Fibroblast of skin of right quadriceps (primary cell): ENCODE measurements at places on chromosomes 2 and 18.

GRCh38 chr2:192148620-192149321 lies 46.0 kb downstream of the TMEFF2 start:
- DNase-seq, result peak; percentile 87

DNA sequence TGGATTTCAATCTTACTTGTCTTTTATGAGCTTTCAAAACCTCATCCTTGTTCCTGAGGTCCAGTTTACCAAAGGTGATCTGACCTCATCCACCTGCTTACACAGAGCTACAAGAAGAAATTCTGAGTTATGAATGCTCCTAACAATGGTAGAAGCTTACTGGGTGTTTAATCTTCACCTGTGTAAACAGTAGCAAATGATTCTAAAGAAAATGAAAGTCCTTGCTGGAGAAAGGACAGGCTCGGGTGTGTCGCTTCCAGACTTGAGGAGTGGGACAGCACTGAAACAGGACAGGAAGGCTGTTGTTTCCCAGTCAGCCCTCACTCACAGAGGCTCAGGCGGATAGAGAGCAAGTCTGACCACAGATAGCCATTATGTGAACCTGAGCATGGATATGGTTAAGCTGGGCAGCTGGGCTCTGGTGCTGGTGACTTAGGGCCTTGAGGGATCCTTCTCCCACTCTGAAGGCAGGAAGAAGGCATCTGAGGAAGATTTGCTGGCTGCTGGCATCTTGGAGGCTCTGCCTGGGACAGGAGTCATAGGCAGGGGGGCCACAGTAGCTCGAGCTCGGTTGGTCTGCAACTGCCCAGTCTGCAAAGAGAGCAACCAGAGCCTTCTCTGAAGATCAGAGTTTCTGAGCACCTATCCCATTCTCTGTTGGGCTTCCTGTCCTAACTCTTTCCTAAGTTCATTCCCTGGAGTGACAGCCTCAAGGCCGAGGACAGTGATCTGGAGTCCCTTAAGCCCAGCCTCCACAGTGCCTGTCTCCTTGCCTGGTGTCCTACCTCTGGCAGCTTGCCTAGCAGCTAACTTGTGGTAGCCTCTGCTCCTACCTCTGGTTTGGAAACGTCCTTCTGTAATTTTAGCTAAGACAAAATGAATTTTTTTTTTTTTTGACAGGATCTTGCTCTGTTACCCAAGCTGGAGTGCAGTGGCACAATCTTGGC lies 4.0 kb downstream of the DOK1 start:
- no peak for DNase-seq

GRCh38 chr2:143564419-143564818 lies 435.2 kb downstream of the ARHGAP15 start:
- no peak for DNase-seq

GRCh38 chr2:153519257-153519875 lies 40.8 kb upstream of the RPRM start:
- peak; percentile 36 for DNase-seq

DNA sequence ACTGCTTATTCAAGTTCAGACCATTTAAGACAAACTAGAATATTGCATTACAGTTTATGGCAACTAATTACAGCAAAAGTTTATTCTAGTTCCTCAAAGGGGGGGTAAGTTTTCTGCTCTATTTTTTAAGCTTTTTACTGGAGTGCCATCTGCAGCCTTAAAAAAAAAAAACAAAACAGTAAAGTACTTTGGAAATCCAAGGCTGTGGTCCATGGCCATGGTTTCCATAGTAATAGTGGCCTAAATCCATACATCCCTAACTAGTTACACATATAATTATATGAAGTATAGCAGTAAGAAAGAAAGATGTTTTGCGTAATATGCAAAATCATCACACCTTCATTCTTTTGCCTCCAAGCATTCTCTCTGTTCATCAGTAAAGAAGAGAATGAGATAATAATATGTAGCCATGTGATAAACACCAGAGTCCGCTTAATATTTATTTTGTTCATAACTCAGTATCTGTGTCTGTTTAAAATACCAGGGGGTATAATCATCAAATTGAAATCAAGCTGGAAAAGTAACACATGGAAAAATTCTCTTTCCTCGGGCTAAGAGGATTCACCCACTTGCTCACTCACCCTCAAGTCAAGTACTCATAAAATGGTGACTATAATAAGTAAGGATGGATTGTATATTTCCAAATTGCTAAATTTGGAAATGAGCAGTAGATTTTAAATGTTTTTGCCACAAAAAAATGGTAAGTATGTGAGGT lies 301.1 kb upstream of the RND3 start:
- DNase-seq, result no peak

GRCh38 chr2:204850581-204850980 lies 305.3 kb downstream of the PARD3B start:
- DNase-seq, result no peak

DNA sequence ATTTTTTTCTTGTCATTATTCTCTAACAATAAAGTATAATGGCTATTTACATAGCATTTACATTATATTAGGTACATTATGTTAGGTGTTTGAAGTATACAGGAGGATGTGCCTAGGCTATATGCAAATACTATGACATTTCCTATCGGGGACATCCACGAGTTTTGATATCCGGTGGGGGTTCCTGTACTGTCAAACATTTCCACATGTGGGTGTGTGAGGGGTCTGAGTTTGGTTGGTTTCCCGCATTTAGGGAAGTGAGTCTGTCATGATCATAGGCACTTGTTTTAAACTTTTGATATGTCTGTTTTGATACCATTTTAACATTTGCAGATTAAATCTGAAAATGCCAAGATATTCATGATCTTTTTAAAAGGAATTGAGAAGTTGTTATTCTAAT lies 76.0 kb downstream of the CEP192 start:
- no peak for DNase-seq
